ENCODE measurements at places on chromosomes 1 and 21.
A peak's percentile ranks its signal among the peaks of the same experiment; 100 is the strongest.

- DNase-seq: no peak
These were observed 73.7 kb upstream of the NRIP1 start for GRCh38 chr21:15138490-15138889.

DNA sequence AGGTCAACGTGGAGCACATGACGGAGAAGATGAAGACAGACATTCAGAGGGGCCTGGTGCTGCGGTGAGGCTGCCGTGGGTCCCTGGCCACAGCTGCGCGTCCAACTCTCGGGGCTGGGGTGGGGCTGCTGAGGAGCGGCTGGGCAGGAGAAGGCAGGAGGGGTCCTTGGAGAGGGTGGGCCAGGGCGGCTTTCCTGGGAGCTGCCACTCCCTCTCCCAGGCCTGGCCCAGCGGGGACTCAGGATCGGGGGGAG is 14.4 kb downstream of the CFAP410 start:
- DNase-seq: no peak

GRCh38 chr21:36803816-36804439 is 105.0 kb downstream of the SIM2 start:
- no peak for DNase-seq

DNA sequence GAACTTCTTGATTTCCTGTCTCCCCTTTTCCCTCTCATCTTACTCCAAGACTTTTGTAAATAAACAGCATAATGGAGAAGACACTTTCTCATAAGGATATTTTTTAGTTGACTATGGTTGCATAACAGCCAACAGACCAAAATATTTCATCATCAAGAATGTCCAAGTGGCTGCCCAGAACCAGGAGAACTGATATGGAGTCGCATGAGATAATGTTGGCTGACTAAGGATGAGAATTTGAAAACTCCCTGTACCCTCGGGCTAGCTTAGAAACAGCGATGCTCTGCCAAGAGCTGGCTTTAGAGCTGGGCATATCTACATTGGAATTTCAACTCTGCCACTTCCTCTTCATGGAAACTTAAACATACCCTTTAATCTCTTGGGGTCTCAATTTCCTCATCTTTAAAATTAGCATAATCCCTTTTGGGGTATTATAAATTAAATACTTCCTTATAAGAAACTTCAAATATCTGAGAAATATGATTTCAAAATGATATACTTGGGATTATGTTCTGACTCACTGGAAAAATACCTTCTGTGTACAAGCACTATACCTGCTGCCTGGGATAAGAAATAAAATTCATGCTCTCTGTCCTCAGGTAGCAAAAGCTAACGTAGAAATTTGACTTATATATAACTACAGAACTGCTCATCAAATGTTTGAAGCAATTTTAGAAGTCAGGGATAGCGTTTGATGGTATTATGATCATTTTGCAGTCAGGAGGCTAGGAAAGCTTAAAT is 777.3 kb downstream of the LTN1 start:
- DNase-seq: peak; percentile 65

DNA sequence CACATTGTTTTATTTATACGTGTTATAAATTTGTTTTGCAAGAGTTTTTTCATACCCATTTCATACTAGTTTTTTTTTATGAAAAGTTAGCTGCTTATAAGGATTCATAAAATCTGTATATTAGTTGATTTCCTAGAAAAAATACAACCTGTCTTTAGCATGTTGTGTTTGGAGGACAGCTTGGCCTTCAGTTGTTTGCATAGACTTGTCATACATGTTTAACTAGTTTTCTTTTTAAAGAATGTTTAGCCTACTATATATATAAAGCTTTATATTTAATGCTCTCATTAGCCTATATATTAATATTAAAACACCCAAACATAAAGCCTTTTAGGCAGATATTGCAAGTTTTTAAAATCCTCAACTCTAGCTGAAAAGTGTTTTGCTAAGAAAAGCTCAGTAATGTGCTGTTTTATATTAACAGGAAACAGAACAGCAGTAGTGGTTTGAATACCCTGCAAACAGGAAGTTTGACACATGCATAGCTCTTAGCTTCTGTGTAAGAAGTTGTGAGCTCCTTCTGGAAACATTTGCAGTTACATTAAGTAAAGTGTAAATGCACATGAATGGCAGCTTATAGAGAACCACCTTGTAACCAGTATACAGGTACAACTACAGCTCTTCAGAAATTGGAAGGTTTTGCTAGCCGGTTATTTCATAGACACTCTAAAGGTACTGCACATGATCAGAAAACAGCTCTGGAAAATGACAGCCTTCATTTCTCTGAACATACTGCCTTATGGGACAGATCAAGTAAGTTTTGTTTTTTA is at the start of gene PRKACB:
Gene PRKACB, plus strand, starts transcription at position 476 of the 770 bp plus-strand sequence. Its CDS starts 91 bp downstream, at position 567.
- DNase-seq: peak; percentile 44

GRCh38 chr1:26771643-26772321 is 16.0 kb upstream of the PIGV start:
- peak; percentile 98 for DNase-seq

Measured in AG10803 (cell line).